ENCODE measurements at places on chromosomes 11 and 22.

DNA sequence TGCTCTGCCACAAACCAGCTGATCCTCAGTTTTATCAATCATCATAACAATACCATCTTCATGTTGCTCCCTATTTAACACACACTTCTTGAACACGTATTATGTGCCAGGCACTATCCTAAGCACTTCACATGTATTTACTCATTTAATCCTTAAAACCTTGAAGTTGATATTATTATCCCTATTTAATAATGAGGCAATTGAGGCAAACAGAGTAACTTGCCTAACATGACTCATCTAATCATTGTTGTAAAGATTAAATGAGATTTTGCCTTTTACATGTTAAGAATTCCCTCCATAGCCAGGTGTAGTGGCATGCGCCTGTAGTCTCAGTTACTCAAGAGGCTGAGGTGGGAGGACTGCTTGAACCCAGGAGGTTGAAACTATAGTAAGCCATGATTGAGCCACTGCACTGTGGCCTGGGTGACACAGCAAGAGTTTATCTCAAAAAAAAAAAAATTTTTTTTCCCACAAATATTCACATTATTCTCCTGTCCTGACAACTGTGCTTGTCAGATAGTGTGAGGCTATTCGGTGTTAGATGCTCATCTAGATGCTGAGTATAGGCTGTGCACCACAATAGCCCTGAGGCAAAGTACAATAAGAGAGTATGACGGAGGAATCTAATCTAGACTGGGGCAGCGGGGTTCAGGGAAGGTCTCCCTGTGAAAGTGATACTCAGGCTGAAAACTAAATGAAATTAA is 13.4 kb downstream of the CKAP5 start:
- DNase-seq, result no peak

DNA sequence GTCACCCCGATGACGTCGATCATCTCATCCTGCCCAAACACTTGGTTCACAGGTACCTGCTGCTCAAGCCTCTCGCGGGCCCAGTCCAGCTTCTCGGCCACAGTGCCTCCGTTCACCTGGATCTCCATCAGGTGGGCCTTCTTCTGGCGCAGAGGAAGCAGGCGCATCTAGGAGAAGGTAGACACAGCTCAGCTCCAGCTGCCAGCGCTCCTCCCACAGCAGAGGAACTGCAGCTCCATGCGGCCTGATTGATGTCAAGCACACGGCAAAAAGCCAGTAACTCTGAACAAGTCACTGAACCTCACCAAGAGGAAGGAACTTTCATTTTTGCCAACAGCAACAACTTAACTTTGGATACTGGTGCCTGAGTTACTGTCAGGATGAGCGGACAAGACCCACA is 4.0 kb downstream of the RPL3 start:
- DNase-seq, result no peak

- no peak for DNase-seq
Measured at GRCh38 chr11:72230764-72231365, 6.3 kb downstream of the INPPL1 start.

DNA sequence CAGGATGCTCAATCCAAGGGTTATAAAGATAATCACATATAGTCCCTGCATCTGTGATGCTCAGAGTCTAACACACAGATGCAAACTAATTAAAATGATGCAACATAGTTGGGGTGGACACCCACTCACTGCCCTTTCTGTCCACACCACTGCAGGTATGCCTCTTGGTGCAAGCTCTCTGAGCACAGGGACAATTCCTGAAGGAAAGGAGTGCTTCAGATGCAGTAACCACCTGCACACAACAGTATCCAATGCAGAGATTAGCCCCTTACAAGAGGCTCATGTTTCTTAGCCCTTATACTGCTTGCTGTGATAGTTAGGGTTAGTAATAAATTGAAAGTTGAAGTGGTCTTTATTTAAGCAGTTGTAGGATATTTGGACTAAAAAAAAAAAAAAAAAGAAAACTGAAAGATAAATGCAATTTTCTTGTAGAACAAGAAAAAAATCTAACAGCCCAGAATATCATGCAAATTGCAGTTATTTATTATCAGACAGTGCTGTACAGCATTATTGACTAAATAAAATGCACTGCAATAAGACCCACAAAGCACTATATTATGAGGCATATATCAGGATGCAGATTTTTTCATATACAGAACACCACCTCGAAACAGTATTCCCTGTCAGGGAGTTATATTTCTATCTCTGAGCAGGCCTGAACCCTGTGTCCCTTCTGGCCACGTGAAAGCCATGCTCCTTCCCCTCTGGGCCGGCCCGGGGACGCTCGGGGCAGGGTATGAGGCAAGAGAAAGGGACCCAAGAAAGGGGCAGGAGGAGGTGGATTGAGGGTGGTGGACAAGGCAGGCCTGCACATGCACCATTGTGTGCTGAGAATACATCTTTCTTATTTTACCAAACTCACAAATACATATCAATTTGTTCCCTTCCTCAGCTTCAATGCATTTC is 260.2 kb downstream of the OPCML start:
- no peak for DNase-seq

DNA sequence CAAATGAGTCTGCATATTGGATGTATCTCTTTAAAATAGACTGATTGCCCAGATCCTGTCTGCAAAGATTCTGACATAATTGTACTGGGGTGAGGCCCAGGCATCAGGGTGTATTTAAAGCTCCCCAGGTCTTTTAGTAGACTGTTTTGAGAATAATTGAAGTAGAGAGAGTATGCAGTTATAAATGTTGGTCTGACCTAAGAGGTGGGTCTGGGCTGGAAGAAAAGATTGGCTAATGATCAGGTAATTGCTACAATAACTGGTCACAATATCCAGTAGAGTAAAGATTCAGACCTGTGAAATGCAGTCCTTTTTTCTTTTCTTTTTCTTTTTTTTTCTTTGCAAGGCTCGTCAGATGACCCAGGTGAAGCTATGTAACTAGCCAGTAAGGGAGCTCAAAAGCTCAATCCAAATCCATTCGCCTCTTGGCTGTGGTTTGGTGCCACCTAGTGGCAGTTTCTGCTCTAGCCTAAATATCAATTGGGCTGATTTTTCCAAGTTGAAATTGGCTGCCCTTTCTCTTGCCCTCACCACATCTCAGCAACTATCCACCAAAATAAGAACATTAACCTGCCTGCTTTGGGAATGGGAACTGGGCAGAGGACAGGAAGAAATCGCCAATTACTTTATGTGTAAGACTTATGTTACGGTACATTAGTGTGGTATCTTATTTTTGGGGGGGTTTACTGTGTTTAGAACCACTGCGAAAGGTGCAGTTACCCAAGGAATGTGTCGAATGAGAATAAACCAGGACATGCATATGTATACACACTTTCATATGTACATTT is 45.9 kb downstream of the ZNF143 start:
- peak; percentile 10 for DNase-seq

- no peak for DNase-seq
Measured at GRCh38 chr22:35335468-35335867, 35.8 kb downstream of the TOM1 start.

- no peak for DNase-seq
Measured at GRCh38 chr11:126332221-126332711, 23.2 kb upstream of the ST3GAL4 start.

DNA sequence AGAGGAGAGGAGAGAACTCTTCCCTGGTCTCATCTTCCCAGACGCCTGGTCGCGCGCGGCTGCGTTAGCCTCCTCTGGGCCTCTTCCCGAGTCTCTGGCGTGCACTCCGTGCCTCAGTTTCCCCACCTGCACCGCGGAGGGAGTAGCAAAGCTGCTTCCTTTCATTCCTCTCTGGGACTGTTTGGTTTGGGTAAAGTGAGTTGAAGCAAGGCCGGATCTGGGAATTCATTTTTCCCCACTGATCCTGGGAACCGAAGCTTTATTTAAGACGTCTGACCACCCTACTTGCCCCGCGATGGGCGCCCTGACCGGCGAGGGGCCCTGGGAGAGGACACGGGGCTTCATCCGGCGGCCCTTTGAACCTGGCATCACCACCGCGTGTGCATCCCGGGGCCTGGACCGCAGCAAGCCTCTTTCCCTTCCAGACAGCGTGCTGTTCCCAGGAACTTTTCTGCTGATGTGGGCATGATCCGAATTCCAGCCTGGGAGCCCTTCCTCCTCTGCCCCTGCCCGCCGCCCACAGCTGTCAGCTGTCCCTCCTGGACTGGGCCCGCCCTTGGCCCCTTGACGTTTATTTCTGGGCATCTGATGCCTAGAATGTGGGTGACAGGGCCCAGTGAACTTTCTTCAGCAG is 758 bp downstream of the LDLRAD3 start:
- DNase-seq, result no peak

GRCh38 chr22:20207277-20208025 is 56.6 kb upstream of the CCDC188 start:
- DNase-seq, result no peak

DNA sequence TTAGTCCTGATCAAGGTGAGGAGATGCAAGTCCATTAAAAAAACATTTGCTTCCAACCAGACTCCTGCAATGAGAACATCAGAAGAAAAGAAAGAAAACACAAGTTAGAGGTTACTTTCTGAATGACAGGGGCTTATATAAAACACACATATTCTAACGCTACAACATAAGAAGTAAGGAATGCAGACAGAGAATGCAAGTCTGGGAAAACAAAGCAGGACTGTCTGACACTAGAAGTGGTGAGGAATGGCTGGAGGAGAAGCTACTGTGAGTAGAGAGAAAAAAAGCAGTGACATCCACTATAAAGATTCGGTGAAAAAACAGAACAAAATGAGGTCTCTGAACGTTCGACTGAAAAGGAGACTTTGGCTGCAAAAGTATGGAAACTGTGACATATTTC is 12.3 kb downstream of the TMEM216 start:
- no peak for DNase-seq

DNA sequence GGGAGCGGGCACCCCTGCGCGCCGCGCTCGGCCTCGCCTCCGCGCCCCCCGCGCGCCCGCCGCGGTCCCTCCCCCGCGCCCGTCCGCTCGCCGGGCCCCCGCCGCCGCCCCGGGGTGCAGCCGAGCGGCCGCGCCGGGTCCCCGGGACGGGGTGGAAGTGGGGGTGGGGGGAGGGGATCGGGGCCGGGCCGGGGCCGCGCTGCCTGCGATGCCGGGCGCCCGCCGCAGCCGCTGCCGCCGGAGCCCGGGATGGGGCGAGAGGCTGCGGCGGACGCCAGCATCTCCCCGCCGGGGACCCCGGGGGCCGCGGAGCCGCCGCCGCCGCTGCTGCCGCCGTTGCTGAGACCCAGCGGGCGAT is 365 bp downstream of the MGAT3 start:
- no peak for DNase-seq

- DNase-seq, result no peak
Measured at GRCh38 chr11:94735907-94736306, 32.2 kb upstream of the AMOTL1 start.

DNA sequence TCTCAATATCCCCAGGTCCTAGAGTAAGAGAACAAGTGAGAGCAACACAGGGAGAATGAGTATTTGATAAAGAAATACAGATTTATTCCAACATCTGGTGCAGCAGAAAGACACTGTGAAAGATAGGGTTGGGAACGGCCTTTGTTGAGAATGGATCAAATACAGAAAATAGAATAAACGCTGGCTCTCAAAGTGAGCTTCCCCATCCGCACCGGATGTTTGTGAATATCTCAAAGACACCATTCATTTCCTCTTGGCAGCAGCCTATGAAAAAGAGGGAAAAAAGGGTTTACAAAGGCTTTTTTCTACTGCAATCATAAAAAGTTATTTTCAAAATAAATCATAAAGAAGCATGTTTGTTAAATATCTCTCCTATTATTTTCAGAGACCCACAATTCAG is 279.3 kb downstream of the CASP12 start:
- no peak for DNase-seq

GRCh38 chr11:15976433-15977045 is 379.8 kb downstream of the SOX6 start:
- no peak for DNase-seq

GRCh38 chr11:32487270-32487669 is 51.9 kb upstream of the WT1 start:
- no peak for DNase-seq

GRCh38 chr11:63282579-63282978 is 39.2 kb upstream of the SLC22A25 start:
- no peak for DNase-seq

- no peak for DNase-seq
Measured at GRCh38 chr11:5500393-5500801, 9.4 kb downstream of the UBQLN3 start.

- DNase-seq, result no peak
Measured at GRCh38 chr11:36342327-36342726, 46.2 kb downstream of the PRR5L start.

- DNase-seq, result no peak
Measured at GRCh38 chr11:7642747-7643146, 30.6 kb downstream of the CYB5R2 start.

DNA sequence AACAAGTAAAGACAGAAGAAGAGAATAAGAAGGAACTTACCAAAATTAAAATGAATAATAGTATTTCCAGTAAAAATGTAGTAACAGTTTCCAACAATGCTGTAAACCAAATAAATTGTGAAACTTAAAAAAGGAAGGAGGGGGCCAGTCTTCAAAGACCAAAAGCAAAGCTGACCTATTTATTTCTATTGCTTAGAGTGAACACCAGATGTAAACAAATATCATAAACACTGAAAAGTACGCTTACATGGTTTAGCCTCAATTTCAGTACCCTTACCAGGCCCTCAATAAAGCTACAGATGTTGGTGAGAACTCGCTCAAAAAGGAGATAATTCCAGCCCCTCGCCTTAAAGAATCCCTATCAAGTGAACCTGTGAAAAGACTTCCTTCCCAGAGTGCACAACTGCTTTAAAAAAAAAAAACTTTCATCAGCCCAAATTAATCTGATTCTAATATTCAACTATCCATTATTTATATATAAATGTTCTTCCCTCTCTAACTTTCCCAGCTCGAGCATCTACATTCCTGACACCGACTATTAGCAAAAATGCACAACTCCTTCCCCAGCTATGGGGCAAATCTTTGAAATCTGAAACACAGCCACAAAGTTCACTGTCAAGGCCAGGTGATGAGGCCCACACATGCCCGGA is 2.4 kb downstream of the PHF21A start:
- DNase-seq, result no peak

- no peak for DNase-seq
Measured at GRCh38 chr22:44347549-44347948, 34.8 kb upstream of the SHISAL1 start.

DNA sequence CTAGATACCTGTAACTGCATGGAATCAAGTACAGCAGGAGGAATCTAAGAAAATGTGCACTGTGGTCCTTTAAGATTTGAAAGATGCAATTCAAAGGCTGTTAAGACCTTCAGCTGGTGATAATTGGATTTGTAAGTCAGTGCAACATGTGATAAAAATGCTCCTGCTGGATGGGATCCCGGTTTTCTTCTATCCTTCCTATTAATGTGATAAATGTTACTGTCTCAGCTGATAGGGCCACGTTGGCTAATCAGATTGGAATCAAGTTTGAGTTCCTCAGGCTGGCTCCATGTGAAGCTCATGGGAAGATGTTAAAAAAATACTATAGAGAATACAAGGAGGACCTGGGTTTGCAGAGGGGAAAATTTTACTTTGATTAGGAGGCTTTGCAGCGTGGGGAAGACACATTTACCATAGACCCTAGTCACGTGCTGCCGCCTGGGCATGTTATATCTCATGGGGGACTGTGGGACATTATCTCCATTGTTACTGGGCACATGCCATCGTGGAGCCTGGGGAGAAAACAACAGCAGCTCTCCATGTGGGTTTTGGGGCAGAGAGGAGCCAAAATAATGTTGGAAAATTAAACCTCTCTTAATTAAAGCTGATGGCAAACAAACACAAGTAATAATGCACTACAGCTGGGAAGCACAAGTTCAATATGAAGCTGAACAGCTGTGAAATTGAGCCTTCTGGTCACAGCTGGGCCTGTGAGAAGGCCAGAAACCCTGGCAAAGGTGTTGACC is 652.5 kb downstream of the NTM start:
- DNase-seq, result no peak

- no peak for DNase-seq
Measured at GRCh38 chr11:118074785-118075184, 2.1 kb upstream of the TMPRSS4 start.

All from SHP77 treated with DMSO at 0.1 percent for 48 hours (cell line).